ENCODE measurements at places on chromosomes 4 and X. TPM values are rescaled to one million over a fixed set of nuclear protein-coding genes. Genes with fewer than 3 reads are reported as not detected.

DNA sequence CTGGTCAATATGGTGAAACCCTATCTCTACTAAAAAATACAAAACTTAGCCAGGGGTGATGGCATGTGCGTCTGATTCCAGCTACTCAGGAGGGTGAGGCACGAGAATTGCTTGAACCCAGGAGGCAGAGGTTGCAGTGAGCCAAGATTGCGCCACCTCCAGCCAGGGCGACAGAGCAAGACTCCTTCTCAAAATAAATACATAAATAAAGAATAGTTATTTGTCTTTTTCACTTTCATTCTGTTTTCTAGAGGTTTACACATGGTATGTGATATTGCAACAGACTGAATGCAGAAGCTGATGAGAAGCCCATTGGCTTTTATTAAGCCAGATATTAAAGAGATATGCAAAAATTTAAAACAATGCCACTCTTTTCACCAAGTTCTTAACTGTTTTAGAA, 8.2 kb downstream of the KLHL15 start:
- DNase-seq: no peak

GRCh38 chr4:183773790-183774189, 114.7 kb downstream of the TRAPPC11 start:
- DNase-seq: no peak

- no peak for DNase-seq
Measured at GRCh38 chrX:41313419-41313818, 20.5 kb upstream of the DDX3X start.

DNA sequence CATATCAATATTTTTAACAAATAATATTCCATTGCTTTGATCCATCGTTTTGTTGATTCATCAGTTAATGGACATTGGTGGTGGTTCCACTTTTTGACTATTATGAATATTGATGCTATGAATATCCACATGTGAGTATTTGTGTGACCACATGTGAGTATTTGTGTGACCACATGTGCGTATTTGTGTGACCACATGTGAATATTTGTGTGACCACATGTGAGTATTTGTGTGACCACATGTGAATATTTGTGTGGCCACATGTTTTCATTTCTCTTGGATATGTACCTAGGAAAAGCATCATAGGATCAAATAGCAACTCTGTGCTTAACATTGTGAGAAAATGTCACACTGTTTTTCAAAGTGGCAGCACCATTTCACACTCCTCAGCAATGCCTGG, 433.6 kb upstream of the FRG1 start:
- no peak for DNase-seq

DNA sequence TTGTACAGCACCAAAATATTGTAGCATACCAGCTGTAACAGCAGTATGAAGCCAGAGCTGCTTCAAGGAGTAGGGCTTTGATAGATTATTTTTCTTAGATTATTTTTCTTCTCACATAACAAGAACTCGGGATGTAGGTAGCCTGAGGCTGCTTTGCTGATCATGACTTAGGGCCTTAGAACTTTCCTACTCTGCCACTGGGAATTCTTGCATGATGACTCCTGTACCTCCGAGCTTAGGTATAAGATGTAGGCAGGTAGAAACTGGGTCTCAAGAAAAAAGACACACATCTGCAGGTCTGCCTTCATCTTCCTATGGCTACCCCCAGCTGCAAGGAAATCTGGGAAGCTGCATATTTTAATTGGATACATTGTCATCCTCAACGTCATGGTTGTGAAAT, 115.9 kb upstream of the PNPLA4 start:
- DNase-seq: no peak

Gene RWDD4
- polyA plus RNA-seq: 17.0 TPM

- DNase-seq: no peak
Measured at GRCh38 chr4:98170035-98170434, 26.8 kb upstream of the STPG2 start.

- no peak for DNase-seq
Measured at GRCh38 chr4:185834778-185835177, 22.8 kb upstream of the SORBS2 start.

DNA sequence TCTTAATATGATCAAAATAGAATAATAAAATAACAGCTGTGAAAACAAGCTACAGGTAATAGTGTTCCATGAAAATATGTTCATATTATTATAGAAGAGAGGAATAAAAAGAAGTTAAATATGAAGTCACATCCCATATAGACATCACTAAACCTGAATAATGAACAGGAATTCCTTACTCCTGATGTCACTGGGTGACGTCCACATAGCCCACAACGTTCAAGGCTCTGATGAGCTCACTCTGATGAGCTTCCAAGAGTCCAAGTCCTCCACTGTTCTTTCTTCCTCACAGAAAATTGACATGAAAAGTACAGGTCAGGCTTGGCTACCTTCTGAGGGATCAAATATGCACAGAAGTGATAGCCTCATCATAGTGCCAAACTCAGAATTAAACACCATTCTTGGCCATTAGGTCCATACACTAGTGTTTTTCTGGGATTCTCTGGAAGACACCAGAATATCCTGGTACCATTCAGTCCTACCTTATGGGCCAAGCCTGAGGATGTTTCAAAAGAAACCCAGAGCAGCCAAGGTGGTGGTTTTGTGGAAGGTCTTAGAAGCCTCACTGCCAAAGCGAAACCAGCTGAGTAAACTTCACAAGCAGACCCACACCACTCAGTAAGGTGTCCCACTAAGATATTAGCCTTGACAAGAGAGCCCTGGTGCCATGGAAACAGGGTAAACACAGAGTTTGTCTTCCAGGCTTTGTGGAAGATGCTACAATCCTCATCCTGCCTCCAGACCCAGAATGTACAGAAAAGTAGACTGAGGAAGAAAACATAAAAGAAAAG, 138.4 kb upstream of the HHIP start:
- no peak for DNase-seq

- peak; percentile 60 for DNase-seq
Measured at GRCh38 chrX:115560978-115561604, at the start of gene PLS3. Gene PLS3 (plus strand): TSS chrX:115561174. CDS start chrX:115610251, 49,077 bp downstream.

DNA sequence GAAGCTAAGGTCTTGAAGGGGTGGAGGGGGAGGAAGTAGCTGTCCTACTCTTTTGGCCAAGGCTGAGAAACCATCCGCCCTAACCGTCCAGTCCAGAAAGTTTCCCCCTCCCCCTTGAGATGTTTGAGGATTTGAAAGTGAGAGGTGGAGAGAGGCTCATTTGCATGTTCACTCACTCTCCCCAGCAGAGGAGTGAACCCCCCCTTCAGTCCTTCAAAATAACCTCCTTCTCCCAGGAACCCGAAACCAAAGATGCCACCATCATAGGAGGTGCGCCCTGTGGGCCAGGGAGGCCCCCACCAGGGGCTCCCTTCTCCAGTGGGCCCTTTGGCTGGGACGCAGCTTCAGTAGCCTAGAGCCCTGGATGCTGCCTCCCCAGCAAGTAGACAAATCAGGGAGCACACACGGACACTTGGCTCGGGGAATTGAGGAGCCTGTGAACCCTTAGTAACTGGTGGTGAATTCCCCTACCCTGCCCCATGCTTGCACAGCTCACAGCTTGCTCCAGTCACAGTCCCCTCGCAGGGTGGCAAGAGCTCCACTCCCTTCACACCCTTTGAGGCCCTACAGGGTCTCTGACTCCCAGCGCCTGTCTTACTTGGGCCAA, 25.6 kb downstream of the ELF4 start:
- DNase-seq: no peak

DNA sequence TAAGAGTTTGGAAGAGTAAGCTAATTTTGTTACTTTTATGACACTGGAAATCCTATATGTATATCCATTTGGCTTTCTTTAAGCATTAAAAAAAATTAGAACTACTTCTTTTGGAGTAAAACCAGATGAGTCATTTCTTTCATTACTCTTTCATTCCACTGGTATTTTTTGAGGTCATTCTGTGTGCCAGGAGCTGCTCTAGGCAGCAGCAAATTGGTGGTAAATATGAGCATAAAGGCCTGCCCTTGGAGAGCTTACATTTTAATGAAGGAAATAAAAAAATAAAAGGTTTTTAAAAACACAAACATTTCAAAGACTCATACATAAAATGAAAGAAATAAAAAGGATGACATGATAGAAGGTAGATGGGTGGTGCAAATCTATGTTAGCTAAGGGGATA, 37.4 kb downstream of the MID1 start:
- no peak for DNase-seq

DNA sequence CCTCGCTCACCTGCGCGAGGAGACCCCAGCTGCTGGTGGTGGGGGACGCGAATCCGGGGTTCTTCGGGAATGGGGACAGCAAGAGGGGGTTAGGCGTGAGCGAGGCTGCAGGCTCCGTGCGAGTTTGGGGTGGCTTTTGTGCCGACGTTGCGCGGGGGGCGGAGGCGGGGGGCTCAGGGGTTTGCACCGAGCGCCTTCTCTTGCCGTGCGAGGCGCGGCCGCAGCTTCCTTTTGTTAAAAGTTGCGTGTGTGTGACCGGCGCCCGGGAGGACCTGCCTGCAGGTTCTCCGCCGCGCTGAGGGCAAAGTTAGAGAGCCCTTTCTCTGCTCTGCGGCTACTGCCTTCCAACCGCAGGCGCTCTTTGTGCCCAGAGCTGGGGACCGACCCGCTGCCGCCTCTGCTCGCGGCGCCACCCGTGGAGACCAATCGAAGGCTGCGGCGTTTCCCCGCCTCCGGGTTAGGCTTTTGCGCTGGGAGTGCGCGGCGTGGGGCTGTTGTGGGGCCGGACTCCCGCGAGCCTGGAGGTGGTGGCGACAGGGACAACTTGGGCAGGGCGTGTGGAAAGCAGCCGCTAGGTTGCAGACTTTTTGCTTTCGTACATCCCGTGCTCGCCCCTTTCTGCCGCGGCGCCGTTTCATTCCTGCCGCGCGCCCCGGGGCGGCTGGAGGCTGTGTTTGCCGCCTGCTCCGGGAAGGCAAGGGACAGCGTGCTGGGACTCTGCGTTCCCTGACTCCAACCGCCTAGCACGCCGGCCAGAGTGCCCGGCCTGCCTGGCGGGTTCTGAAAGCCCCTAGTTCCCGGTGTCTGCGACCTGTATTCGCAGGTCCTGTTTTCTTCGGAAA, 716 bp downstream of the KIT start:
- DNase-seq: no peak

All from AG04450 (cell line).